Suprapubic skin (tissue), 4 donors: ENCODE measurements at places on chromosomes 4 and X.

- H3K27me3 ChIP-seq = no peaks in the 10 kb centered on the region
- DNase-seq = no peak
- H3K27ac ChIP-seq = no peak overlapping the region
These were observed 445.5 kb downstream of the PCDH10 start for GRCh38 chr4:133594390-133595207.

GRCh38 chr4:82681754-82682153 lies 116.8 kb downstream of the SCD5 start:
- no peak overlapping the region for H3K27ac ChIP-seq
- H3K27me3 ChIP-seq = no peaks in the 10 kb centered on the region
- no peak overlapping the region for H3K4me3 ChIP-seq
- peaks cover 11% of the 10 kb centered on the region for H3K4me1 ChIP-seq
- H3K36me3 ChIP-seq = no peaks in the 10 kb centered on the region
- DNase-seq = no peak

- no peak overlapping the region for H3K27ac ChIP-seq
- H3K4me1 ChIP-seq = peaks cover 11% of the 10 kb centered on the region
- H3K27me3 ChIP-seq = no peaks in the 10 kb centered on the region
- H3K36me3 ChIP-seq = no peaks in the 10 kb centered on the region
- peak; percentile 71 for DNase-seq
These were observed 1.2 kb downstream of the BCORL1 start for GRCh38 chrX:129983575-129984110.

- no peak overlapping the region for H3K4me3 ChIP-seq
- no peaks in the 10 kb centered on the region for H3K27me3 ChIP-seq
- DNase-seq = no peak
- no peaks in the 10 kb centered on the region for H3K4me1 ChIP-seq
- H3K36me3 ChIP-seq = no peaks in the 10 kb centered on the region
- no peak overlapping the region for H3K27ac ChIP-seq
These were observed 85.3 kb downstream of the ANXA10 start for GRCh38 chr4:168177546-168178149.

DNA sequence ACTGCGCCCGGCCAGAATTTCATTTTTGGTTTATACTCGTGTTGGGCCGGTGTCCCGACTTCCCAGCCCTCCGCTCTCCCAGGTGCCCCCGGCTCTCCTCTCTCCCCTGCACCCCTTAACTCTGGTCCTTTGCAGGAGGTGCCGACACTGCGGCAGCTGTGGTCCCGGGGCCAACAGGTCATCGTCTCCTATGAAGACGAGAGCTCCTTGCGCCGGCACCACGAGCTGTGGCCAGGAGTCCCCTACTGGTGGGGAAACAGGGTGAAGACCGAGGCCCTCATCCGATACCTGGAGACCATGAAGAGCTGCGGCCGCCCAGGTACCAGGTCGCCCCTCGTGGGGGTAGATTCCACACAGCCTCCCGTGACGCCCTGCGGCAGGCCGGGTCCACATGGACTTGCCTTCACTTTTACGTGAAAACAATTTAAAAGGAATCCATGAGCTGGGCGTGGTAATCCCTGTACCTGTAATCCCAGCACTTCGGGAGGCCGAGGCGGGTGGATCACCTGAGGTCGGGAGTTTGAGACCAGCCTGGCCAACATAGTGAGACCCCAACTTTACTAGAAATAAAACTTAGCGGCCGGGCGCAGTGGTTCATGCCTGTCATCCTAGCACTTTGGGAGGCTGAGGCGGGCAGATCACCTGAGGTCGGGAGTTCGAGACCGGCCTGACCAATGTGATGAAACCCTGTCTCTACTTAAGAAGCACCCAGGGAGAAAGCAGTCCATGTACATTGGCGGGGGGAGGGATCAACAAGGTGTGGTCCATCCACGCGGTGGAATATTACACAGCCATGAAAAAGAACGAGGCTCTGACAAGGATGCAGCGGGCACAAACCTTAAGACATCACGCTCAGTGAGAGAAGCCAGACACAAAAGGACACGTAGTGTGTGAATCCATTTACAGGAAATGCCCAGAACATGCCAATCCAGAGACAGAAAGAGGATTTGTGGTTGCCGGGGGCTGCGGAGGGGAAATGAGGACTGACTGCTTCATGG lies 12.0 kb downstream of the PLCXD1 start:
- no peak overlapping the region for H3K27ac ChIP-seq
- no peaks in the 10 kb centered on the region for H3K4me1 ChIP-seq
- peak; percentile 58 for DNase-seq
- H3K27me3 ChIP-seq = no peaks in the 10 kb centered on the region

DNA sequence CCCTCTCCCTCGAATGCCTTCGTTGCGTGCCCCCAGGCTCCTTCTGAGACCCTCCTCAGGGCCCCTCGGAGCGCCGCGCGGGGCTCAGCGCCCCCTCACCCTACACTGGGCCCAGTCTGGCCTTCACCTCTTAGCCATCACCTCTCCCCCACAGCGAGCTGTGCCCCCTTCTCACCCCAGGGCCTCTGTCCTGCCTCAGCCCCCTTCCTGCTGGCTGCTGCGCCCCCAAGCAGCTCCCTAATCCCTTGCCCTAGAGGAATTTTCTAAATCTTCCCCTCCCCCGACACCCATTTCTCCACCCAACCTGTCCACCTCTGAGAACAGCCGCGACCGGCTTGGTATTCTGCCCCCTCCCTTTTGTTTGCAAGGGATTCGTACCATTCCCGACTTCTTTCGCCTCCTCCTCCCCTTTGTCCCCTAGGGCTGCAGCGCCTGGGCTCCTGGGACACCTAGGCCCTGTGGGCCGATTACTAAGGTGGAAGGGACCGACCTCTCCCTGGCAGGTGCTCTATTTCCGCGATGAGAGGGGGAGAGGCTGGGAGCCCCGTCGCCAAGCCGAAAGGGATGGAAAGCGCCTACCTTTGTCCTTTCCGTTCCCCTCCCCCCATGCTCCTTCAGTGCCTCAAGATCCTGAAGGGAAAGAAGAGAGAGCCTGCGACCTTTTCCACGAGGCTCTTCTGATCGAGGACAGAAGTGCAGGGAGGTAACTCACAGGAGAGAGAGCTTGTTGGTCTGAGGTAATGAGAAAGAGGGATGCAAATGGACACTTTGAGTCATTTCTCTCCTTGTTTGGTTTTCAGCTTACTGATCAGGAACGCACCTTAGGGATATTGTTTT lies 10.9 kb downstream of the DLG3 start:
- peak overlapping the region; percentile 54 for H3K4me3 ChIP-seq
- no peaks in the 10 kb centered on the region for H3K36me3 ChIP-seq
- peak overlapping the region; percentile 78 for H3K27ac ChIP-seq
- H3K27me3 ChIP-seq = no peaks in the 10 kb centered on the region
- no peak for DNase-seq
- H3K4me1 ChIP-seq = peaks cover 16% of the 10 kb centered on the region

DNA sequence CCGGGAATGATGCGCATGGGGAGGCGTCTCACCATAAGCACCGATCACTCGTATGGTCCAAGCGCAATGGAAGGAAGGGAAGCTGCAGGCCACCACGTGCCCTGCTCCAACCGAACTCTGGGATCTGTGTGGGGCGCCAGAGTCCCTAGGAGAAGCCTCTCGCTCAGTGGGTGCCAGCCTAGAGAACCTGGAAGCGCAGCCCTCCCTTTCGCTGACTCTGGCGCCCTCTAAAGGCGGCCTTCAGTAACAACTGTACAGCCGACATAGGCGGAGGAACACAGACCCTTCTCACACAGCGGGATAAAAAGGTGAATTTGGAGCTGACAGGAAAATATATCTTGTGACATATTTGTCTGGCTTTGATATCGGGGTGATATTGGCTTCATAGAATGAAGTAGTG lies 76.0 kb downstream of the INTS6L start:
- no peak for DNase-seq
- no peak overlapping the region for H3K4me3 ChIP-seq
- no peaks in the 10 kb centered on the region for H3K4me1 ChIP-seq

- no peaks in the 10 kb centered on the region for H3K27me3 ChIP-seq
- H3K4me3 ChIP-seq = no peak overlapping the region
- no peak overlapping the region for H3K27ac ChIP-seq
- peaks cover 35% of the 10 kb centered on the region for H3K36me3 ChIP-seq
These were observed 16.1 kb downstream of the MSMO1 start for GRCh38 chr4:165343353-165344191.

DNA sequence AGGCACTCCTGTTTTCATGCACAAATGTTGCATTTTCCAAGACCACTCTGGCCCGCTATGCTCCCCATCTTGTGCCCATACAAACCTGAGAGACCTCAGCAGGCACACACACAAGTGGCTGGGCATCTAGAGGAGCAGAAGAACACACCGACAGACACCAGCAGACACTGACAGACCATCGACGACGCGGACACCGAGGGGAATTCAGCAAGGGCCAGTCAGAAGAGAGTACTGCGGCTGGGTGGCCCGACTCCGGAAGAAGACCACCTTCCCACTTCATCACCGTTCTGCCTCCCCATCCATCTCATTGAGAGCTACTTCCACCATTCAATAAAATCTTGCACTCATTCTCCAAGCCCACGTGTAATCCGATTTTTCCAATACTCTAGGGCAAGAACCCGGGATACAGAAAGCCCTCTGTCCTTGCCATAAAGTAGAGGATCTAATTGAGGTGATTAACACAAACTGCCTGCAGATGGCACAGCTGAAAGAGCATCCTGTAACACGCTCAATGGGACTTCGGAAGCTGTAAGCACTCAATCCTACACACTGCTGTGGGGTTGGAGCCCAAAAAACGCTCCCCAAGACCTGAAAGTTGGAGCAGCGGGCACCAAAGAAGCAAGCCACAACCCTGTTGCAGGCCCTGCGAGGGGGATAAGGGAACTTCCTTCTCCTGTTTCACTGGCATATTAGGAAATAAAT lies 780.9 kb downstream of the ARAP2 start:
- peak; percentile 60 for DNase-seq
- H3K36me3 ChIP-seq = no peaks in the 10 kb centered on the region
- H3K4me1 ChIP-seq = no peaks in the 10 kb centered on the region
- H3K27ac ChIP-seq = no peak overlapping the region
- no peak overlapping the region for H3K4me3 ChIP-seq
- H3K27me3 ChIP-seq = no peaks in the 10 kb centered on the region

GRCh38 chr4:153281476-153281875 lies 63.0 kb upstream of the MND1 start:
- peaks cover 8% of the 10 kb centered on the region for H3K36me3 ChIP-seq
- no peaks in the 10 kb centered on the region for H3K27me3 ChIP-seq
- H3K27ac ChIP-seq = no peak overlapping the region
- no peak overlapping the region for H3K4me3 ChIP-seq
- H3K4me1 ChIP-seq = peaks cover 6% of the 10 kb centered on the region

DNA sequence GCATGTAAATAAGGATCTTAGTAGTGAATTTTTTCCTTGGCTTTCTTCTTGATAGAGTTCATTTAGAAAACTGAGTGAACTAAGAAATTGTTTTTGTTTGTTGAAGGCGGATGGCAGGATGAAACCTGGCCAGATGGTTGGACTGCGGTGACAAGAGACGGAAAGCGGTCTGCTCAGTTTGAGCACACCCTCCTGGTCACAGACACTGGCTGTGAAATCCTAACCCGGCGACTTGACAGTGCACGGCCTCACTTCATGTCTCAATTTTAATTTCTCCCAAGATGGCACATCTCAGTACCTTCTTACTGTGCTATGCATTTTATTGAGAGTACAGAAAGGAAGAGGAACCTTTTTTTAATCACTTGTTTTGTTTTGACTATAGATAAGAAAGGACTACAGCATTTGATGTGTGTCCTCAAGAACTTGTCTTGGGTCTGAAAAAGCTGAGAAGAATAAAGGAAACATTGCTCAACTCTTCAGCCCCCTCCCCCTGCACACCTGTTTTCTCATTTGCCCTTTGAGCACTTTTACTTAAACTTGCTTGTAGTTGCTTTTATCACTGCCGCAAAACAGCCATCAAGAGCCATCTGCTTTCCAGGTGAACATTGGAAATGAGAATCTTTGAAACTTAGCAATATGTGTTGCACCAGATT lies 27.4 kb downstream of the ADH5 start:
- H3K27me3 ChIP-seq = no peaks in the 10 kb centered on the region
- no peak for DNase-seq
- H3K4me1 ChIP-seq = no peaks in the 10 kb centered on the region

GRCh38 chr4:173532725-173533511 lies 2.9 kb upstream of the HAND2 start:
- H3K27me3 ChIP-seq = peaks cover 100% of the 10 kb centered on the region
- H3K4me3 ChIP-seq = no peak overlapping the region

- no peaks in the 10 kb centered on the region for H3K4me1 ChIP-seq
- no peak overlapping the region for H3K27ac ChIP-seq
- no peaks in the 10 kb centered on the region for H3K27me3 ChIP-seq
These were observed 1118.1 kb upstream of the PABPC4L start for GRCh38 chr4:135319685-135320084.

GRCh38 chr4:46389301-46389775 lies 590 bp downstream of the GABRA2 start:
- H3K27ac ChIP-seq = no peak overlapping the region
- H3K4me1 ChIP-seq = peaks cover 20% of the 10 kb centered on the region
- H3K4me3 ChIP-seq = peak overlapping the region; percentile 45

- H3K4me1 ChIP-seq = peaks cover 3% of the 10 kb centered on the region
- no peak overlapping the region for H3K27ac ChIP-seq
- H3K27me3 ChIP-seq = no peaks in the 10 kb centered on the region
- no peaks in the 10 kb centered on the region for H3K36me3 ChIP-seq
- DNase-seq = no peak
These were observed 105.2 kb downstream of the RTL5 start for GRCh38 chrX:72026341-72027023.

- H3K4me1 ChIP-seq = no peaks in the 10 kb centered on the region
- no peaks in the 10 kb centered on the region for H3K27me3 ChIP-seq
- H3K4me3 ChIP-seq = no peak overlapping the region
- DNase-seq = no peak
- H3K27ac ChIP-seq = no peak overlapping the region
- H3K36me3 ChIP-seq = peaks cover 11% of the 10 kb centered on the region
These were observed 28.0 kb downstream of the PRPS2 start for GRCh38 chrX:12819222-12819621.

- H3K27me3 ChIP-seq = no peaks in the 10 kb centered on the region
- H3K4me3 ChIP-seq = peak within 1 kb of the TSS; percentile 47
- no peaks in the 10 kb centered on the region for H3K36me3 ChIP-seq
- peak; percentile 76 for DNase-seq
- H3K27ac ChIP-seq = peak within 1 kb of the TSS; percentile 38
These were observed at the start of gene MAOB for GRCh38 chrX:43882294-43882681. TSS of gene MAOB (minus strand) at chrX:43882450. CDS start at chrX:43882299, 151 bp downstream.

- H3K4me1 ChIP-seq = no peaks in the 10 kb centered on the region
- DNase-seq = no peak
- no peak overlapping the region for H3K27ac ChIP-seq
- no peaks in the 10 kb centered on the region for H3K27me3 ChIP-seq
- no peak overlapping the region for H3K4me3 ChIP-seq
These were observed 93.5 kb upstream of the GALNTL6 start for GRCh38 chr4:171719691-171720090.

DNA sequence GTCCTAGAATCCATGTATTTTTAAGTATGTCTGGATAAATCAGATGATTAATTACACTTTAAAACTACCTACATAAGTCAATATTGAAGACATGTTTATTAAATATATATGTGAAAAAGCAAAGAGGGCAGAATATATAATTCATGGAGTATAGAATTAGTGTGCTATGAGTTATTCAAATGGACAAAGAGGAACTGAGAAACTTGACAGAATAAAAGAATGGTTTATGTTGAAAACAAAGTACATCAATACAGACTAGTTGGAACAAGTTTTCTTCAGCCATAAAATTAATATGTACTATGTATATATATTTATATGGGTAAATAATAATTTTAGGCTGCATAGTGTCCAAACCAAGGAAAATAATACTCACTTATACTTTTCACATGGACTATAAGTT lies 173.5 kb downstream of the NPFFR2 start:
- H3K27me3 ChIP-seq = no peaks in the 10 kb centered on the region
- H3K27ac ChIP-seq = no peak overlapping the region
- no peaks in the 10 kb centered on the region for H3K4me1 ChIP-seq
- no peak for DNase-seq
- H3K36me3 ChIP-seq = no peaks in the 10 kb centered on the region
- no peak overlapping the region for H3K4me3 ChIP-seq
